ENCODE measurements at places on chromosomes 6 and 20. TPM values are rescaled to one million over a fixed set of nuclear protein-coding genes. Genes with fewer than 3 reads are reported as not detected.

- no peaks in the 10 kb centered on the region for H3K27me3 ChIP-seq
- no peaks in the 10 kb centered on the region for H3K4me1 ChIP-seq
- no peak for DNase-seq
- H3K4me3 ChIP-seq = no peak overlapping the region
- H3K36me3 ChIP-seq = no peaks in the 10 kb centered on the region
- H3K27ac ChIP-seq = no peak overlapping the region
These were observed 64.1 kb downstream of the BMP7 start for GRCh38 chr20:57202309-57202708.

GRCh38 chr6:134720353-134721059 lies 229.4 kb downstream of the ALDH8A1 start:
- no peaks in the 10 kb centered on the region for H3K4me1 ChIP-seq
- no peak for DNase-seq
- H3K27ac ChIP-seq = no peak overlapping the region
- H3K27me3 ChIP-seq = no peaks in the 10 kb centered on the region
- H3K36me3 ChIP-seq = no peaks in the 10 kb centered on the region

DNA sequence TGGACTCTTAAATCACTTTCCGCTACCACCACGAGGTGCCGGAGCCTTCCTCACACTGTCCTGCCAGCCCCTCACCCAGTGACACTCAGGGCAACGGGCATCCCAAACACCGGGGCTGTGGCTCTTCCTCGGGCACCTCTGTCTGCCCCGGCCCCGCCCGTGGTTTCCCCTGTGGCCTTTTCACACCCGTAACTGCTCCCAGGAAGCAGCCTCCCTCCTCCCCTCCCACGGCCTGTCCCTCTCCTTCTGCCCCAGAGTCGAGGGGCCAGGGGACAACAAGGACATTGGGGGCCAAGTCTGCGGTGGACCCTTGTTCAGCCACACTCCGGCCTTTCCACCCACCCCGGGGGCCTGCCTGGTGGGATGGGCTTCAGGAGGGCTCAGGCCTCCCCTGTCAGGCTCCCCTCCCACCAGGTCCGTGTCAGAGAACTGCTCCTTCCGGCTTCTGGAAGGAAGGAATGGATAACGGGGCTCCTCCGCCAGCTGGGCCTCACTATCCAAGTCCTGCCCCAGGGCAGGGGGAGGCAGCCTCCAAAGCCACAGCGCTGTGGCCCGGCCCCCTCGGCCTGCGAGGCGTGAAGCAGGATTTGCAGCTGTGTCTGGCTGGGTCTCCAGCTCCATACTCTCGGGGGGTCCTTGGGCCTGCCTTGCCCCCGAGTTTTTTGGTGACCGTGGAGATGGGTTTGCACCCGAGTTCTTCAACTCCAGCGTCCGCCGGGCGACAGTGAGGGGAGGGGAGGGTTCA lies 54.7 kb upstream of the CHRNA4 start:
- no peak overlapping the region for H3K27ac ChIP-seq
- peaks cover 13% of the 10 kb centered on the region for H3K27me3 ChIP-seq
- no peak overlapping the region for H3K4me3 ChIP-seq
- H3K4me1 ChIP-seq = no peaks in the 10 kb centered on the region

GRCh38 chr20:63351811-63352591 lies 9.1 kb downstream of the CHRNA4 start:
- no peaks in the 10 kb centered on the region for H3K36me3 ChIP-seq
- no peaks in the 10 kb centered on the region for H3K27me3 ChIP-seq
- no peak overlapping the region for H3K27ac ChIP-seq
- no peak overlapping the region for H3K4me3 ChIP-seq
- H3K4me1 ChIP-seq = no peaks in the 10 kb centered on the region

DNA sequence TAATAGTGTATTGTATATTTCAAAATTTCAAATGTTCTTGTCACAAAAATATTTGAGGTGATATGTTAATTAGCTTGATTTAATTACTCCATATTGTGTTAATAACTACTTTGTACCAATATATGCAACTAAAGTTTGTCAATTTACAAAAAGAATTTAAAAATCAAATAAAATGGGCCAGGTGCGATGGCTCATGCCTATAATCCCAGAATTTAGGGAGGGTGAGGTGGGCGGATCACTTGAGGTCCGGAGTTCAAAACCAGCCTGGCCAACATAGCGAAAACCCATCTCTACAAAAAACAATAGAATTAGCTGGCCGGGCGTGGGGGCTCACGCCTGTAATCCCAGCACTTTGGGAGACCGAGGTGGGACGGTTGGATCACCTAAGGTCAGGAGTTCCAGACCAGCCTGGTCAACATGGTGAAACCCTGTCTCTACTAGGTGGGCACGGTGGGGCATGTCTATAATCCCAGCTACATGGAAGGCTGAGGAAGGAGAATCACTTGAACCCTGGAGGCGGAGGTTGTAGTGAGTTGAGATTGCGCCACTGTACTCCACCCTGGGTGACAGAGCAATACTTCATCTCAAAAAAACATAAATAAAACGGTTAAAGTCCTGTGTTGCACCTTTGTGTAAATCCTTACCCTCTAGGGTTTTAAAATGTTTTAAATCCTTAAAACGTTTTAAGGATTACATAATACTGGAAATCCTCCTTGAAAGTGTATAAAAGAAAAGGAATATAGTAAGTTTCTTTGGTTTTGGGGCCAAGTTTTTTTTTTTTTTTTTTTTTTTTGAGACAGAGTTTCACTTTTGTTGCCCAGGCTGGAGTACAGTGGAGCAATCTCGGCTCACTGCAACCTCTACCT lies 4.0 kb downstream of the HSPA1B start:
- DNase-seq = no peak
- no peaks in the 10 kb centered on the region for H3K27me3 ChIP-seq
- H3K27ac ChIP-seq = peak overlapping the region; percentile 97
- H3K36me3 ChIP-seq = no peaks in the 10 kb centered on the region
- peak overlapping the region; percentile 74 for H3K4me3 ChIP-seq

GRCh38 chr6:105097288-105097687 lies 82.5 kb downstream of the POPDC3 start:
- no peaks in the 10 kb centered on the region for H3K36me3 ChIP-seq
- H3K4me3 ChIP-seq = no peak overlapping the region
- DNase-seq = no peak
- no peak overlapping the region for H3K27ac ChIP-seq
- H3K27me3 ChIP-seq = no peaks in the 10 kb centered on the region
- no peaks in the 10 kb centered on the region for H3K4me1 ChIP-seq

GRCh38 chr20:59495166-59495565 lies 109.2 kb upstream of the PHACTR3 start:
- no peaks in the 10 kb centered on the region for H3K36me3 ChIP-seq
- no peaks in the 10 kb centered on the region for H3K27me3 ChIP-seq

- H3K4me3 ChIP-seq = no peak overlapping the region
- H3K27ac ChIP-seq = no peak overlapping the region
- no peaks in the 10 kb centered on the region for H3K27me3 ChIP-seq
- no peaks in the 10 kb centered on the region for H3K4me1 ChIP-seq
- no peak for DNase-seq
These were observed 20.1 kb downstream of the PSMB1 start for GRCh38 chr6:170532867-170533488.

GRCh38 chr6:148497257-148497656 lies 154.6 kb downstream of the SASH1 start:
- DNase-seq = no peak
- no peaks in the 10 kb centered on the region for H3K36me3 ChIP-seq
- H3K27ac ChIP-seq = no peak overlapping the region
- no peaks in the 10 kb centered on the region for H3K4me1 ChIP-seq
- H3K27me3 ChIP-seq = no peaks in the 10 kb centered on the region

DNA sequence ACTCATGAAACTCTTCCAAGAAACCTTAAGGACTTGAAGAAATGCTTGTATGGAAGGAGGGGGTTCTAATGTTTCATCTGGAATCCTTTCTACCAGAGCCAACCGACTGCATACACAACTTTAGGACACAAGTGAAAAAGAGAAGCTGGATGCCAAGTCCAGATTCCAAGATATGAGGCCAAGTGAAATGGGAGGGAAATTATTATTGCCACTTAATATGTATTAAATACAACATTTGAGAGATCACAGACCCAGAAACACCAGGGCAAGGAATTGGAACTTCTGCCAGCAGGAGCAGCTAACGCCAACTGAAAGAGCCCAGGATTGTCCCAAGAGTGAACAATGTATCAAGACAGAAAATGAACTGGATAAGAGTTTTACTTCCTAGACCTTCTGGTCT lies 144.2 kb downstream of the ARHGAP18 start:
- no peak overlapping the region for H3K27ac ChIP-seq
- H3K4me1 ChIP-seq = no peaks in the 10 kb centered on the region
- DNase-seq = no peak
- no peaks in the 10 kb centered on the region for H3K27me3 ChIP-seq
- H3K36me3 ChIP-seq = no peaks in the 10 kb centered on the region

DNA sequence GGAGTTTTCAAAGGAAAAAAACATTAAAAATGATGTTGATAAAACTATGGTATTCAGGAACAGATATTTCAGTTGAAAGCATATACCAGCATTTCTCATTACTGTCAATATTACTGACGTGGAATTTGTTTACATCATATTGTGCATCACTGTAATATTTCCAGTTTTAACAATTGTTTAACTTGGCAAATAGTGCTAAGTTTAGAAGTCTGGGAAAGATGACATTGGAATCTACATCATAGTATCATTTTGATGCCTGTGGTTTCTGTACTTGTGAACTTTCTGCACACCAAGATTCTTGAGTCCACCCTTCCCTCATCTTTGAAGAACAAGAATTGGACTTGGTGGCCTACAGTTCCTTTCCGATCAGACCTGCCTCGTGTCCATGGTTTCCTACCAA lies 98.1 kb downstream of the RALGAPA2 start:
- H3K4me1 ChIP-seq = peaks cover 5% of the 10 kb centered on the region
- H3K27me3 ChIP-seq = no peaks in the 10 kb centered on the region
- no peak for DNase-seq
- no peak overlapping the region for H3K4me3 ChIP-seq
- H3K36me3 ChIP-seq = no peaks in the 10 kb centered on the region

RPP21 gene
- 121 TPM for total RNA-seq

DAAM2 gene
- 41.3 TPM for total RNA-seq

All from prostate gland (tissue), 2 donors.